Fibroblast of mammary gland (primary cell): ENCODE measurements at places on chromosomes 2 and 18.

- no peak for DNase-seq
Observed at GRCh38 chr2:236026841-236027240, 141.3 kb downstream of the GBX2 start.

DNA sequence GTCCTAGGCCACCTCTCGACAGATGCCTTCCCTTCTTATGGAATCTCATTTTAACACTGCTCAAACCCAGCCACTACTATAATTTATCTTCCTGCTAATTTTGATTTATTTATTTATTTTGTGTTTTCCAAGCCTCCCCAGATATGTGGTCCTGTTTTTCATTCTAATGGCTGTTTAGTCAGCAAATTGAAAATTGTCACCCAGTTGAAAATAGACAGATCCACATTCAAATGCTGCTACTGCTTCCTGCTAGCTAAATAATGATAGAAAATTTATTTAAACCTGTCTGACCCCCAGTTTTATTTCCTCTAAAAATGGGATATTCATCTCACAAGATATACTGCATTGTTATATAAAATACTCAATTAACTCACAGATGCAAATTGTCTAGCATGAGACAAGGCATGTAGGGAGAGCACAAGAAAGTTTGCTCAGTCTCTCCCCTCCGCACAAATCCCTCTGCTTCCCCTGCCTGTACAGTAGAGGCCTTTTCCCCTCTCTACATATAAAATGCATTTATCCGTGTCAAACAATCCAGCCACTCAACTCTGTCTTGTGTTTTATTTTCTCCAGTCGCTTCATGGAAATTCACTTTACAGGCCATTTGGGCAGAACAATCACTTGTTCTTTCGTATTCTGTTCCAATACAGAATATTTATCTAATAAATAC is 389.9 kb downstream of the SOX11 start:
- DNase-seq = no peak

GRCh38 chr2:217370391-217370790 is 510.5 kb upstream of the TNP1 start:
- DNase-seq = peak; percentile 81

GRCh38 chr18:42778024-42778423 is 337.5 kb downstream of the RIT2 start:
- DNase-seq = no peak

DNA sequence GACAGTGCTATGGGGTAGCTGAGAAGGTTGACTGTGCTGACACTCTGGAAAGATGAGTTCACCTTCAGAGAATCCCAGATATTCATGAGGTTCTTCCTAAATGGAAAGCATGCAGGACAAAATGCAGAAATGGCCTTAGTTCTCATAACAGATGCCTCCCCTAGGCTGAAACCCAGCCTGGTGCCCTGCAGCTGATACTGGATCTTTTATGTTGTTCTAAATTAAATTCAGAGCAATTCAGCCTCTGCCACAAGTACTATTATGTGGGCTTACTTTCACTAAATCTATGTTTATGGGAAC is 172.0 kb upstream of the SERPINE2 start:
- DNase-seq = no peak

- DNase-seq = no peak
Observed at GRCh38 chr2:31785876-31786275, 205.1 kb upstream of the SRD5A2 start.

DNA sequence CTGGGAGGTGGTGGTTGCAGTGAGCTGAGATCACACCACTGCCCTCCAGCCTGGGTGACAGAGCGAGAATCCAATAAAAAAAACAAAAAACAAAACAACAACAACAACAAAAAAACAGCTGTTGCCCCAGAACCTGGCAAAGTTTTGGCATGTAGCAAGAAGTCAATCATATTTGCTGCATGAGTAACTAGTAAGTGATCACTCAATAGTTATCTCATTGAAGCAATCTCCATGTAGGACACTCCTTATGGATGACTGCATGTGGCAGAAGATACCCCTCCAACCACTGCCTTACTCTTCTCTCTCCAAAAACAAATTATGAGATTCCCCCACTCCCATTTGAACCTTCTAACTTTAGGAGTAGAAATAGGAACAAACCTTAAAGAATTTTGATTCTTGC is 113.7 kb downstream of the TTC27 start:
- DNase-seq = peak; percentile 9

DNA sequence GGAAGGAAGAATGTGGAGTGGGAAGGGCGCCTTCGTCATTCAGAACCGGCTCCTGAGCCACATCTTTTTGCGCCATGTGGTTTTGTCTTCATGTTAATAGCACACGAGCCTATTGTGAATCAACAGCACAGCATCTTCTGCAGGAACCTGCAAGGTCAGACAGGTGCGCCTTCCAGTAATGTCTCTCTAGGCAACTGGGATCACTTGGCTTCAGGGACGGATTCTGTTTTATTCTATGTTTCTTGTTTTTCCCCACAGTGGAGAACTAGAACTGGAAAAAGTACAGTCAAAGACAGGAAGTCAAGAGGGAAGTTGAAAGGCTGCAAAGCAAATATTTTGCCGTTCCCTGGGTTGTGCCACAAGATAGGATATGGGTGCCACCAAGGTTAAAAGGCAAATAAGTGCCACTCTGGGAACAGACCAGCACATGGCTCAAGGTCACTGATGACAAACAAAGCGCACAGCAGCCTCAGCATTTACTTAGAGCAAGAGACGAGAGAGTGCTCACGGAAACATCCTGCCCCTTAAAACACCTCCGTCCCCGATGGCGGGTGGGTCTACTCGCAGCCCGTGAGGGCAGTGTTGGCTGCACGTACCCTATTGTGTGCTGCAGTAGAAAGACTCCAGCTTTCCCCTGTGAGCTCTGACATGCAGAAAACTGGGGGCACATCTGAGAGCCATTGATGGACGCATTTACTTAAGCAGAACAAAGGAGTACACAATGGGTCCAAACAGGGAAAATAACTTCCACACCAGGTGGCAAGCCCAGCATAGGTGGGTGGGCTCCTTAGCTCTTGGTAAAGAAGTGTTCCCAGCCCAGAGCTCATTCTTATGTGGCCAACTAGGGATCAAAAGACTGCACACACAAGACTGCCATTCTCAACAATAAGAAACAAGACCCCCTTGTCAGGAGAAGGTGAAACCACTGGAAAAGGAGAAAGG is 107.2 kb upstream of the PARD3B start:
- DNase-seq = no peak

DNA sequence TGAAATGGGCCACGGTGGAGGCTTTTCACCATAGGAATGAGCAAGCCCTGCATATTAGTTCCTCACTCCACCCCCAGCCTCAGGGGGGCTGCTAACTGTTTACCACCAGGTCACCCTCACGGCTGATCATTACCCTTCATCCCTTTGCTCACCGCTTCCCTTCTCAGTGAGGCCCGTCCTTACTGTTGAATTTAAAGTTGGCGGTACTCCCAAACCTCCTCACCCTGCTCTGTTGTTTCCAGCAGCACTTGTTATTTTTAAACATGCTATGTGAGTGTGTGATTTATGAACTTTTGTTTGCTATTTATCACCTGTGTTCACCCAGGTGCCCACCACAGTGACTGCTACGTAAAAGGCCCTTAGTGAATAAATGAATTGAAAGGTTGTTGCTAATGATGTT is 243.6 kb downstream of the ZNF407 start:
- DNase-seq = no peak

GRCh38 chr2:36371070-36371874 is 15.7 kb downstream of the CRIM1 start:
- peak; percentile 62 for DNase-seq

DNA sequence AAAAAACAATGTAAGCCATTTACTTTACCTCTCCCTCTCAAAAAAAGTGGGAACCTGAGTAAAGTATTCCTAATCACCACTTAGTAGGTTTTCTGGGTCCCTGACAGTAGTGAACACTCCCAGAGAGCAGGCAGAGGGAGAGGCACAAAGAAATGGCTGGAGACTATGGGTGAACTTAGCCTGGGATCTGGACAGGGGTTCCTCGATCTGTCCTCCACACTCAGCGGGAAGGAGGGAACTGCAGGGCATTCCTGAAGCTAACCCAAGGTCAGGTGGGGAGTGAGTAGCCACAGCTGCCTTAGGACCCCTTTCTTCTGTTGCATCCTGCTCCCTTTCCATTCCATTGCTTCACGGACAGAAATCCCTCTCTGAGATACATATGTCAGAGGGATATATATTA is 155.3 kb downstream of the TPGS2 start:
- DNase-seq = no peak

- DNase-seq = no peak
Observed at GRCh38 chr2:36528766-36529392, 69.1 kb downstream of the FEZ2 start.

GRCh38 chr2:133837441-133838094 is 269.3 kb upstream of the NCKAP5 start:
- DNase-seq = peak; percentile 75

GRCh38 chr2:122988395-122989221 is 1036.5 kb upstream of the CNTNAP5 start:
- no peak for DNase-seq

DNA sequence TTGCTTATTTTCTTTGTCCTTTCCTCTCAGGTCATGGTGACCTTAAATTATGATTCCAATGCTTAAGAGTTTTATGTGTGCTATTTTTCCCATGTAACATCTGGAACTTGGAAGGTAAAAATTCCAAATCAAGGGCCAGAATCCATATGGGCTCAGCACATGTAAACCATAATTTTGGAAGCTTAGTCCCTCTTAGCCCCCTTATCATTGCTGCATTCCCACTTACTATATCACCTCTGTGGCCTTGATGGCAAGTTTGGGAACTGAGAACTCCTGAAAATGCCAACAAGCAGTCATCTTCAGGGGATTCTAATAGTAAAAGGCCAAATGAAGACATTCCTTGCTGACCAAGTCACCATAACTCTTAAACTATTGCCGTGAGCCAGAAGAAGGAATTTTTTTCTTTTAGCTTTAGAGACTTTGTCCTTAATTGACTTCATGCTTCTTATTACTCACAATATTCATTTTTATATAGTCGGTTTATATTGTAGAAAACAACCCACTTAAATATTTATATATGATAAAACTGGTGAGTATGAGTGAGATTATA is 251.4 kb downstream of the SLC8A1 start:
- DNase-seq = peak; percentile 50

DNA sequence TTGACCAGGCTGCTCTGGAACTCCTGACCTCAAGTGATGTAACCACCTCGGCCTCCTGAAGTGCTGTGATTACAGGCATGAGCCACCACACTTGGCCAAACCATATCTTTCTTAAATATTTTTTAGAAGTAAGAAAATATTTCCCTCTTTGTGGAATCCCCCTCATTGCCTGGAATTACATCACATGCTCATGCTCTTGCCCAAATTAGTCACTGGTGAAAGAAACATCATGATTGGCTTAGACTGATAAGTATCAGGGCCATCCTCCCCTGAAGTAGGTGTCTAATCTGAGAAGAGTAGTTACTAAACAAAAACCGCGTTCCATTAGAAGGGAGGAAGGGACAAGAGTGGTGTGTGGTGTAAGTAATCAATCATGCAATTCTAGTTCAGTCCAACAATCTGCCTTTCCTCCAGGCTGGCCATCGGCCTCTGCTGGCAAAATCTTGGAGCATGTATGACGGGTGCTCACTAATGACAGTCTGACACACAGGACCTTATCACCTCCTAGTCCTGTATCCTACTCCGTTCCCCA is 52.3 kb upstream of the SCG2 start:
- peak; percentile 45 for DNase-seq

- no peak for DNase-seq
Observed at GRCh38 chr18:9210966-9211365, 74.4 kb downstream of the ANKRD12 start.

- DNase-seq = no peak
Observed at GRCh38 chr18:53458268-53458667, 766.2 kb downstream of the MBD2 start.

DNA sequence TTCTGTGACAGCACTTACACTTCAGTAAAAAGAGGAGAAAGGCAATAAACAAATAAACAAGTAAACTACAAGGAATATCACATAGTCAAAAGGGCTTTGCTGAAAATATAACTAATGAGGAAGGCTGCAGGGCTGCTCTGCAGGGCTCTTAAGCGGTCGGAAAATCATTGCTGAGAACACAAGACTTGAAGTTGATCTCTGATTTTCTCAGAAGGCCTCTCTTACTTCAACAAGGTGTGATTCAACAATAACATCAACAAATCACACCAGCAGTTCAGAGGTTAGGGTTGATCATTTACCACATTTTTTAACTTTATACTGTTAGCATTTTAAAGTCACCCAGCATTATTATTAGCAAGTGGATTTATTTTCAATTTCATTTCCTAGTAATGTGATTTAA is 215.6 kb downstream of the ARHGAP15 start:
- no peak for DNase-seq

DNA sequence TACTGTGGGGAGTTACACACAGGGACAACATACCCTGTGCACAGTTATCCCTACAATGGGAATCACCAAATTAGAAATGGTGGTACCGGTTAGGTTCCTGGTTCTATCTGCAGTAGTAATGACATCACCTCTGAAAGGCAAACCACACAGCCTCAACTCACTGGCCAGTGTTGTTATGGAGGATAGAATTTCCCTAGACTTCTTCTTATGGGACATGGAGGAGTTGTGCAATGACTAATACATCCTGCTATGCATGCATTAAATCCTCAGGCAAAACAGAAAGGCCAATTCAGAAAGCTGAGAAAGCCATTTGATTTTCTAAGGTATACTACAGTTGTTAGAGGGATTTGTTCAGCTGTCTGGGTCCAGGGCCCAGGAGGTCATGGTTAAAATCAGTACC is 439.3 kb downstream of the TMX3 start:
- DNase-seq = peak; percentile 73

GRCh38 chr2:47346638-47347037 is 56.3 kb upstream of the MSH2 start:
- DNase-seq = no peak

- DNase-seq = peak; percentile 18
Observed at GRCh38 chr2:241507430-241508239, 749 bp downstream of the STK25 start.

DNA sequence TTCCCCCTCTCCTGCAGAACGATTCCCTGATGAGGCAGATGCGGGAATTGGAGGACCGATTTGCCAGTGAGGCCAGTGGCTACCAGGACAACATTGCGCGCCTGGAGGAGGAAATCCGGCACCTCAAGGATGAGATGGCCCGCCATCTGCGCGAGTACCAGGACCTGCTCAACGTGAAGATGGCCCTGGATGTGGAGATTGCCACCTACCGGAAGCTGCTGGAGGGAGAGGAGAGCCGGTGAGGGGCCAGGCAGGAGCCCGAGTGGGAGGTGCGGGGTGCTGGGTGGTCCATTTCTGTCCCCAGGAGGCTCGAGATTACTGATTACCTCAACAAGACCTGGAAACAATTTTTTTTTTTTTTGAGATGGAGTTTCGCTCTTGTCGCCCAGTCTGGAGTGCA is 3.1 kb downstream of the DES start:
- no peak for DNase-seq

GRCh38 chr2:55519938-55520885 is 694 bp downstream of the CFAP36 start:
- peak; percentile 29 for DNase-seq

GRCh38 chr2:217944923-217945322 is 57.9 kb downstream of the TNS1 start:
- DNase-seq = no peak

DNA sequence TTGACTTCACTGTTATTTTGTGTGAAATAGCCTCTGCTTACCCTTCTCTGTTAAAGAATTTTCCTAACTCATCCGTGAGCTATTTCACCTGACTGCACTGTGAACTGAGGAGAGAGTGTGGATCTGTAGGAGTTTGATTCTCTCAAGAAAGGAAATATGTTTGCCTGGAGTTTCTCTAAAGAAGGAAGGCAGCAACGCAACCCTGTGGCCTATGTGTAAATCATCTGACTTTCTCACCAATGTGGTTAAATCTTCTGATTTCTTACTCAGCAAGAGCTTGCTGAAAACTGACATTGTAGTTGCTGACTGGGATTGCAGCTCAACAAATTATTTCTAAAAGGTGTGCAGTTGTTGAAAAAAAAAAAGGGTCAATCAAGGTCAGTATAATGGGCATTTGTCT is 153.9 kb upstream of the PELI1 start:
- DNase-seq = no peak
